Stimulated activated naive CD8-positive, alpha-beta T cell treated with anti-CD3 and anti-CD28 coated beads, Interleukin-15, amount 100 ng/mL, for 72 hours (primary cell): ENCODE measurements at places on chromosomes 16 and 17.

GRCh38 chr17:75652934-75653549 lies 13.9 kb downstream of the RECQL5 start:
- no peak for DNase-seq

DNA sequence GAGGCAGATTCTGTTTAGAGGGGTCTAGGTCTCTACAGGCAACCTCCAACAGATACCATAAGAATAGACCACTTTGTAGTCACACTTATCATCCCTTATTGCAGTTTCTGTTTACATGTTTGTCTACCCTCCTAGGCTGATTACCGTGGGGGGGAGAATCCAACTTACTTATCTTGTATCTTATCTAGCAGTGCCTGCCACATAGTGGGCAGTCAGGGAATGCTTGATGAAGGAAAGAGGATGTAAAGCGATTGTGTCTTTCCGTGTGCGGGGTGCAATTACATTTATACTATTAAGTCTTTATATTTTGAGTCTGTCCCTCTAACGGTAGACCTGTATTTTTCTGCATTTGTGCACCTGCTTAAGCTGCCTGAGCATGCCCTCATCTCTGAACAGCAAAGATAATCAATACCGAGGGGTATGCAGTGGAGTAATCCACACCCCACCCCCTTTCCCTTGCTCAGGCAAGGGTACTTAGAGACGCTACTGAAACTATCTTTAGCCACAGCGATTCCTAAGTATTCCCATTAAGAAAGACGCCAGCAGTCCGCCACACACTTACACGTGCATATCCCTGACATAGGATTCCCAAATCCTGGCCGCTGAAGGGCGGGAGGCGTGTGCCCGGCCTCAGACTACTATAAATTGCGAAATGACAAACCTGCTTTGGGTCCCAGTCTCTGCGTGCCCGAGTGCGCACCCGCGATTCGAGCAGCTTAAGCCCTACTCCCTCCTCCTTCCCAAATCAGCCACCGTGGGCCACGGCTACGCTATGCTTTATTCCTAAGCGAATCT lies 635 bp upstream of the AATF start:
- no peak for DNase-seq

DNA sequence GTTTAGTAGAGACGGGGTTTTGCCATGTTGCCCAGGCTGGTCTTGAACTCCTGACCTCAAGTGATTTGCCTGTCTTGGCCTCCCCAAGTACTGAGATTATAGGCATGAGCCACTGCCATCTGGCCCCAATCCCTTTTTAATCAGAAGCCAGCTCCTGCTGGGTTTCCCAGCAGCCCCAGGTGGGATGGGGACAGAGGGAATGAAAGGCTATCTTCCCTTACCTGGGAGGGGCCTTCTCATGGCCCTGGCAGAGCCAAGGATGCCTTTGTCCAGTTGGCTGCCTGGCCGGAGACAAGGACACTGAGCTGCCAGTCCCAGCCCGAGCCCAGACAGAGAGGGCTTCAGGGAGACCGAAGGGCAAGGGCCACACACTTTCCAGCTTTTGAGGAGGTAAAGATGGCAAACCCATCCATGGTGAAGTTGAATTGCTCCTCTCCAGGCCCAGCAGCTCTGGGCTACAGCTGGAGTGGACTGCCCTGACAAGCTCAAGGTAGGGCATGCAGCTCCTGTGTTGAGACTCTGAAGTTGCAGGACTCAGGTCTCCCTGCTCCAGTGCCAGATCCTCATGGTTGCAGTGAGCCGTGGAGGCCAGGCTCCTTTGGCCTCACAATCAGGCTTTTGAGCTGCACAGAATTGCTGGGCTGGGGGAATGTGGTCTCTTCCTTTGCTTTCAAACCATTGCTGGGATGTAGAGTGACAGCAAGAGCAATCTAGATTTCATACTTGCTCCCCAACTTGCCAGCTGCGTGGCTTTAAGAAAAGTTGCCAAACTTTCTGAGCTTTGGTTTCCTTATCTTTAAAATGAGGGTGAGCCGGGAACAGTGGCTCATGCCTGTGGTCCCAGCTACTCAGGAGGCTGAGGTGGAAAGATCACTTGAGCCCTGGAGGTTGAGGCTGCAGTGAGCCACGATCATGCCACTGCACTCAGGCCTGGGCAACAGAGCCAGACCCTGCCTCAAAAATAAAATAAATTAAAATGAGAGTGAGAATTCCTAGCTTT lies 44.5 kb upstream of the IL34 start:
- DNase-seq: no peak

- no peak for DNase-seq
Measured at GRCh38 chr17:72955391-72956140, 136.9 kb downstream of the SLC39A11 start.

DNA sequence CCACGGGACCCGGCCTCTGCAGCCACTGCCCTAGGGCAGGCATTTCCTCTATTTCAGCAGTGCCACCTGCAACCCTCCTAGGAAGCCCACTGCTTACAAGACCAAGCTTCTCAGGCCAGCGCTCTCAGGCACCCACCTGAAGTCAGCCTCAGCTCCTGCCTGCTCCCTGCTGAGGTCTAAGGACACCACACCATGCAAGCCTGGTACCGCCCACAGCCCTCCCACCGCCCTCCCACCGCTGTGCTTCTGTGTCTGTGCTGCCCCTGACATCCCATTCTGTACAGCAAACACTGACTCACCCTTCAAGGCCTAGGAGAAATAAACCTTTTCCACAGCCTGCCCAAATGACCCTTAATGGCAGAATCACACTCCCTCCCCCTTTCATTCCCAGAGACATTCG lies 6.3 kb downstream of the CLUH start:
- no peak for DNase-seq

DNA sequence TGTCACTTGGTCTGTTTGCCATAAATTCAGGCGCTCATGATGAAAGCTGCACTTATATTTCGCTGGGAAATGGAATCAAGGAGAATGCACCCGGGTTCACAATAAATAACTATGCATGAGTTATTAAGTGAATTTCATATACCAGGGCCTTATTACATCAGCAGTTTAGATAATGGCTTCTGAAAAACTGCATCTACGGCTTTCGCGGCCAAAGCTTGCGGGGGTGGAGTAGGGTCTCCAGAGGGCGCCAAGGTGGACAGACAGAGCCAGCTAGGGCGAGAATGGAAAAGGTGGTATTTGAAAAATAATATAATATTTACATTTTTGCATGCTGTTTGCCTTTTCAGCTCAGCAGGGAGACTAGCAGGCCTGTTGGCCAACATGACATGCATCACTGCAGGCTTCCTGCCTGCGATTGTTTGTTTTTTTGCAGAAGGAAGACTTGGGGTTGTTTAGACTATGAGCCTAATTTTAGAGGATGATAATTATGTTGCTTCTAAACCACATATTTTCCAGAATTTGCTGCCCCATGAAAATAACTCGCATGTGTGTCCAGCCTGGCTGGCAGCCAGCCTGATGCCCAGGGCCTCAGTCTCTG lies 173.8 kb upstream of the IRX3 start:
- DNase-seq: no peak

GRCh38 chr16:88597856-88598491 lies 27.8 kb downstream of the ZC3H18 start:
- no peak for DNase-seq

- DNase-seq: no peak
Measured at GRCh38 chr16:75340741-75341491, 89.5 kb upstream of the BCAR1 start.

GRCh38 chr16:23695756-23696155 lies 17.1 kb downstream of the PLK1 start:
- DNase-seq: no peak

DNA sequence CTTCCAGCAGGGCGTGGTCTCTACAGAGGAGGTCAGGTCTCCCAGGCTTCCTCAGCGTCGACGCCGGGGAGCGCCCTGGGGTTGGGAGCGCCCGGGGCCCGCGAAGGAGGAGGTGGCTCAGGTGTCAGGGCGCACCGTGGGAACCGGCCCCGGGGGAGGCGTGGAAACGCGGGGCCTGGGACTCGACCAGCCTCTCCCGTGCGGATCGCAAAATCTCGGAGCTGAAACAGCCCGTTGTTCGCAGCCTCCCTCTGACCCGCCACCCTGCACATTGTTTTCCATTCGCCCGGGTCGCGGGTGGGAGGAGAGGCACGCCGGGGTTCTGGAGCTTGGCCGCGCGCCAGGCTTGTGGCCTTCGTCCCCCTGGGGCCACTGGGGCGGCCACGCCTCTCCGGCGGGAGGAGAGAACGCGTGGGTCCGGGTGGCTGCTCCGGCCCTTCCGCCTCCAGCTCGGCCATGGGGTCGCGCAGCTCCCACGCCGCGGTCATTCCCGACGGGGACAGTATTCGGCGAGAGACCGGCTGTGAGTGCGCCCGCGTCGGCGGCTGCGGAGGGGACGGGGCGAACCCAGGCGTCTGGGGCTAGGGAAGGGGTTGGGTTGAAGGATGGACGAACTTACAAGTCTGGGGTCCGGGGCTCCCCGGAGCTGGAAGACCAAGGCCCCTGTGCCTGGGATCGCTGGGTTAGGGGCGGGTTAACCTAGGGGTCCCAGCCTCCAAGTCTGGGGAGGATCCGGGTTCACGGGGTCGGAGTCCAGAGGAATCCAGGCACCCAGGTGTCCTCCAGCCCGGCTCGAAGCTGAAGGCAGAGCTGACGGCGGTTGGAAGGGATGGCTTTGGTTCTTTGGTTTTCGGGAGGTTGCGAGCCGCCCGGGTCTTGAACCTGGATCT lies at the start of gene CHP2:
CHP2 (plus strand) TSS at position 433 of the 890 bp plus-strand sequence; CDS start at position 457, 24 bp downstream.
- DNase-seq: no peak

DNA sequence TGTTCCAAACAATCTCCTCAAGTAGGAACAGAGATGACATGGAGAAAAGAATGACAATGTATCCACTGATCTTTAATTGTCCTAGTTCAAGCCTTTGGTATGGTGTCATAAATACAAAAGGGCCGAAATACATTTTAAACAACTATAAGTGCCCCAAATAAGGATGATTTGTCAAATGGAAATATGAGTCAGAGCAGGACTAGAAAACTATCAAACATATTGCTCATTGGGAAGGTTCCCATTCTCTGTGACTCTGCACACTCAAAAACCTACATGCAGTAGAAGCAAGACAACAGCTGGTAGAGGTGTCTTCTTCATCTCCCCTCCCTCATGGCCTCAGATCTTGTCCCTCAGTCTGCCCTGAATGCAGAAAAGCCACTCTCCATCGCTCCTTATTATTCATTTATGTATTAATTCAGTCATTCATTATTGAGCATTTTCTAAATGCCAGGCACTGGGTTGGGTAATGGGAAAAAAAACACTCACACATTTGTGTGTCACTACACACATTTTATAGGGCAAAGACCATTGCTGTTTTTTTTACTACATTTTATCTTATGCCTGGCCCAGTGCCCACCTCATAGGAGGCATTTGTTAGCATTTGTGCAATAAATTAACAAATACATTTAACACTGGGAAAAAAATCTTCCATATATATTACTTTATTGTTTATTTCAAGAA lies 10.1 kb downstream of the CA10 start:
- DNase-seq: no peak

DNA sequence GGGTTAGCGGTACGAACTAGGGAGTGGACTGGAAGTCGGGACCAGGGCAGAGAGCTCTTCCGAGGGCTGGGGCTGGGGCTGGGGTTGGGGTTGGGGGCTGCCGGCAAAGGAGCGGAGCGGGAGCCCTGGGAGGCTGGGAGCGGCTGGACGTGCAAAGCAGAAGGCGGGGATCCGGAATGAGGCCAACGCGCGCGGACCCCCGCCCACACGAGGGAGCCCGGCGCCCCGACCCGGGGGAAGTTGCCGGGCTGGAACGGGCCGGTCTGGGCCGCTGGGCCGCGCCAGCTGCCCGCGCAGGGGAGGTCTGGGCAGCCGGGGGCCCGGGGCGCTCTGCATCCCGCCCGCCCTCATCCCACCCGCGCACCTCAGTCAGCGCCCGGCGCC lies 323 bp downstream of the ST3GAL2 start:
- DNase-seq: no peak

GRCh38 chr17:48374650-48375230 lies 55.3 kb downstream of the SKAP1 start:
- DNase-seq: peak; percentile 24

- DNase-seq: no peak
Measured at GRCh38 chr17:38915639-38915995, 9.8 kb upstream of the LASP1NB start.

DNA sequence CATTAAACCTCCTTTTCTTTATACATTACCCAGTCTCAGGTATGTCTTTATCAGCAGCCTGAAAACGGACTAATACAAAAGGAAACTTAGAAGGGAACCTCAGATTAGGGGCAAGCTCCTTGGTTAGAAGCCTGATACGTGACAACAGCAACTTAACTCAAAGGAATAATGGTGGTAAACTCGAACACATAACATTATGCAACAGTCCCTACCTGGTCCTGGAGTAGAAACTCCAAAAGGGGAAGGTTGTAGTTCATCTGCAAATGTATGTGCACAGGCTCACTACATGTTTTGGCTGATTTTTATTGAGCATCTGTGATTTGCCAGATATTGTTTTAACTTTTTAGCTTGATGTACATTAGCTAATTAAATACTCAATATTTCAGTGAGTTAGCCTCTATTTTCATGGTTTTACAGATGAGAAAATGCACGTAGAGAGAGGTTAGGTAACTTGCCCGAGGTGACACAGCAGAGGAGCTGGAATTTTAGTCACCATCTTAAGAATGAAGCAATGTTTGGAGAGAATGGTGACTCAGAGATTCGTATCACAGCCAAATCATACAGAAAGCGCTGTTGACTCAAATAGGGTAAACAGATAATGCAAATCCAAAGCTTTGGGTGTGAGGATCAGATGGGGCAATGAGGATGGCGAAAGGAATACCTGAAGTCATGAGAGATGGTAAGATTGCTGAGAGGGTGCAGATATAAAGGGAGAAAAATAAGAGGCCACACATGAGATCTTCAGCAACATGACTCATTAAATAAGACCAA lies 194.9 kb upstream of the RBFOX1 start:
- DNase-seq: no peak

- DNase-seq: no peak
Measured at GRCh38 chr17:73748508-73748907, 104.3 kb upstream of the SDK2 start.

- no peak for DNase-seq
Measured at GRCh38 chr16:52501746-52502145, 45.2 kb downstream of the TOX3 start.
